ENCODE measurements at places on chromosomes 1 and 21.

DNA sequence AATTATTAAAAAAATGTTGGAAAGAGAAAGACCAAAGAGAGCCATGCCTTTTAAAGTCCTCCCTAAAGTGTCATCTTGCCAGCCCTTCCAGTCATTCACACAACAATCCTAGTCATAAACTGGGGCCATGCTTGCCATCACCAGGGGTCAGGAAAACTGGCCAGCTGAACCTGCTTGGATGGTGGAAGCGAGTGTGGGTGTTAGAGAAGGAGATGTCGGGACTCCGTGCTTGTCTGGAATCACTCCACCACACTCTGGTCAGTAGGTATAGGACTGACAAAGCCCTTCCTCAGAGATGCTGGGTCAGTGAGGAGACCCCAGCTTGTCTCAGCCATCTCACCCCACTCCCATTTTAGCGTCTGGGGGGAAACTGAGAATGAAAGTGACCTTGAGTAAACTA is 3.3 kb upstream of the HAPLN2 start:
- no peak for DNase-seq

GRCh38 chr1:199859491-199859933 is 168.0 kb upstream of the NR5A2 start:
- DNase-seq: peak; percentile 74

- DNase-seq: no peak
Observed at GRCh38 chr21:31926498-31926897, 53.7 kb downstream of the HUNK start.

DNA sequence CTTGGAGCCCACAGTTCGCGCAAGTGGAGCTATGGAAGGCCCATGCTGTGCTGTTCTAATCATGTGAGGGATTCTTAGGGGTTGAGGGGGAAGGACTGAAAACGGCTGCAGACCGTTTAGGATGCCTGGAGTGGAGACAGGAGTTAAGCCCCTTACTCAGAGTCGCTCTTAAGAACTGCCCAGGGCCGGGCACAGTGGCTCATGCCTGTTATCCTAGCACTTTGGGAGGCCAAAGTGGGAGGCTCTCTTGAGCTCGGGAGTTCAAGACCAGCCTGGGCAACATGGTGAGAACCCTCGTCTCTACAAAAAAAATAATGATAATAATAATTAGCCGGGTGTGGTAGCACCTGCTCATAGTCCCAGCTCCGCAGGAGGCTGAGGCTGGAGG is 1.1 kb downstream of the ZNF672 start:
- DNase-seq: no peak

DNA sequence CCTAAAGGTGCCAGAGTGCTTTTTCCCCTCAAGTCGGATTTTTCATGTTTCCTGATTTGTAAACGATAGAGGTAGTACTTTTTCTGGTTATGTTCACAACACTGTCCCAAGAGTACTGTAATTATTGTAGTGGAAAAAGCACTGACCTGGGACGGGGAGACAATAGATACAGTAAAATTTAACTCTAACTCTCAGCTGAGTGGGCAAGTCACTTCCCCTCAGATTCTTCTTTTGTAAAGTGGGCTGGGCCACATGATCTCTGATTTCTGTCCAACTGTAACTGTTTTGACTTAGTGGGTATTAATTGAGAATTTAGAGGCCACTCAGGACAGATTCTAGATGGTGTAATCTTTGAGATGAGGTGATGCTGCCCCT is 19.1 kb downstream of the MARCKSL1 start:
- DNase-seq: no peak

GRCh38 chr21:37145635-37146111 is 72.6 kb downstream of the TTC3 start:
- DNase-seq: no peak

- DNase-seq: no peak
Observed at GRCh38 chr21:34180407-34180806, 107.0 kb downstream of the MRPS6 start.

DNA sequence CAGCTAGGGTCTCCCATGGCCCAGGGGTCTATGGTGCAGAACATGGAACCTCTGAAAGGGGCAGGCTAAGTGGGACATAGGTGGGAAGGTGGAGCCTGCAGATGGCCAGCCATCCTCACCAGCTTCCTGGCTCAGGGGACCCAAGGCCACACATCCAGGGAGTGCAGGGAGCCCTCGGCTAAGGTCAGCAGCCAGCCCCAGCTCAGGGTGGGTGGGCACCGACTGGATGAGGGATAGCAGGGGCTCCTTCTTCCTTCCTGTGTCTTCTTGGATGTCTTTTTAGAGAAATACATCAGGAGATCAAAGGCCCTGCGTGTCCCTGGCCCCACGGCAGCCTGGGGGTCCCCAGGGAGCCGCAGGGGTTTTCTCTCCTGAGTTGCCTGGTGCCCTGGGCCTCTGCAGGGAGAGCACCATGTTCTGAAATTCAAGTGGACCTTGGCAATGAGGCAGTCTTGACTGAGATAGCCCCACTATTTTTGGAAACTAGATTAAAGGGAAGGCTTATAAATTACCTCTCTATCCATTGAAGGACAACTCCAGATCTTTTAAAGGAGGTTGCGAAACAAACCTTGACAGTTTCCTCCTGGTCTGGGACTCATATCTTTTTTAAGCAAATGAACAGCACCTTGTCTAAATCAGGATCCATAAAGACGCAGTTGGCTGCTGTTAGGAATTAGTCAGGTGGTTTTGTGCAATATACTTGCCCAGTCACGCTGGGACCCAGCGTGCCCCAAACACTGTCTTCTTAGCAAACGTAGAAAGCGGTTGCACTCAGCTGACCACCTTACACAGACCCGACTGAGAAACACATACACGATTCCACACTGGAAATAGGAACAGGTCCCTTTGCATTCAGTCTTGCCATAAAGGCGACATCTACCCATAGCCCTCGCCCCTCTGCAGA is 242.3 kb downstream of the TOMM20 start:
- no peak for DNase-seq

- DNase-seq: no peak
Observed at GRCh38 chr21:41678016-41678923, 88.6 kb downstream of the RIPK4 start.

DNA sequence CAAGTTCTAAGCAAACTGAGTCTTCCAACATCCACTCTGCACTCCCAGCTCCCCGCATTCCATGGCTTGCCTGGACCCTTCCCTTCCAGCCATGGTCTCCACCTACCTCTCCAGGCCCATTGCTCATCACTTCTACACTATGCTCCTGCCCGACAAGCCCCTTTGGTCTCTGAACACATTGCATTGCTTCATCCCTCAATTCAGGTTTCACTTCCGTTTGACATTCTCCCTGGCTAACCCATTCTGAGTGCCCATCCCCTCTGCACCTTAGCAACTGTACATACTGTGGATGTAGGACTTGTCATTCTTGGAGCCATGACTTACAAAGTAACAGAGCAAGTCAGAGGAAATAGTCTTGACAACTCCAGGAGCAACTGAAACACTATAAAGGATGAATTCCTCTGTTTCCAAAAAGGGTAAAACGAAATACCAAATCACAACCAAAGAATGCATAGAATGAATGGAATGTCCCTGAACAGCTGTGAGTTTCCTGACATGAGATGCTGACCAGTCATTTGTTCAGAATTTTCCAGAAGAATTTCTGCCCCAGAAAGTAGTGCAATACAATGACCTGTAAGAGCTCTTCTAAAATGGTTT is 66.7 kb downstream of the KCNJ6 start:
- DNase-seq: no peak

DNA sequence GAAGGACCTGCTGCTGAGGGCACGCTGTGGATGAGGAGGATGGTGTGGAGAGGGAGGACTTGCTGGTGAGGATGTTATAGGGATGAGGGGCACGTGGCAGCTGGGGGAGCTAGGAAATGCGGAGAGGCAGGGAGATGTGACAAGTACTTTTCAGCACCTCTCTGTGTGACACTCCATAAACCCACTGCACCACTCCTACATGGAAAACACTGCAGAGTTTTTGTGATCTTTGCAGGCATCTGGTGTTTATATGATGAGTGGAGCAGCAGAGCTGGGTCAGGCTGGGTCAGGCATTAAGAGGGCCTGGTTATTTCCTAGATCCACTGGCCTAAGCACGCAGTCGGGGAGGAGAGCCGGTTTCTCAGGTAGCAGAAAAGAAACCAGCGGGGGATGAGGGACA is 167.3 kb upstream of the COA6 start:
- no peak for DNase-seq

GRCh38 chr1:170426596-170426995 is 105.4 kb upstream of the GORAB start:
- DNase-seq: no peak

DNA sequence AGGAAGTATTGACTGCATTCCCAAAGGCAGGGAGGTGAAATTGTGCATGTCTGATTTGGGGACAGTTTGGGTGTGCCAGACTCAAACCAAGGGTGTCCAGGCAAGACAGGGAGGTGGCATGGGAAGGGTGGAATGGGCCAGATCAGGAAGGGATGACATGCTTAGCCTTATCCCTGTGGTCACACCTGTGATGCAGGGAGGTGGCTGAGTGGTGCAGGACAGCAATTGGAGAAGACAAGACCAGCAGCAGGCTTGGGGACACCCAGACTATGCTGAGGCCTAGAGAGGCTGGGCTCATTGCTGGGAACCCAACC is 4.0 kb downstream of the FOXO6 start:
- DNase-seq: no peak

DNA sequence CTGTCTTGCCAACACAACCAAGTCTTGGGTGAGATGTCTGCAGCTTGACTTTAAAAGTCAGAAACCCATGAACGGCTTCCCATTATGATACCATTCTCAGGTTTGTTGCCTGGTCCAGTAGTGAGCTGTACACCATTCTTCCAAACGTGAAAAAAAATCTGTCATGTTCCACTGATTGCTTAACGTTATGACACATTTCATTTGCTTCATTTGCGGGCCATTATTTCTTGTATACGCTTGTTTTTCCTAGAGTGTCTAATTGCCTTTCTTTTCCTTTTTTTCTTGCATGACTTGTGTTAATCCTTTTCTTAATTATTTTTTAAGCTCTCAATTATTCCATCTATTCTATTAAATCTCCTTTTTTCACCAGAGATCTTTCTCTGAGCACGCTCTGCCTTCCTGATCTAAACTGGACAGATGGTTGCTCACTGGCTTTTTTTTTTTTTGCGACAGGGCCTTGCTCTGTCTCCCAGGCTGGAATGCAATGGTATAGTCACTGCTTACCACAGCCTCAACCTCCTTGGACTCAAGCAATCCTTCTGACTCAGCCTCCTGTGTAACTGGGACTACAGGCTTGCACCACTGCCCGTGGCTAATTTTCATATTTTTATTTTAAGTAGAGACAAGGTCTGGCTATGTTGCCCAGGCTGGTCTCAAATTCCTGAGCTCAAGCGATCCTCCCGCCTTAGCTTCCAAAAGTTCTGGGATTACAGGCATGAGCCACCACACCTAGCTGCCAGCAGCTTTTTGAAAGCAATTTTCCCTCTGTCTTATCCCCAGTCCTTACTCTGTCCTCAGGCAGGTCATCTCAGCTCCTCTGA is 31.7 kb upstream of the CAMTA1 start:
- DNase-seq: no peak

DNA sequence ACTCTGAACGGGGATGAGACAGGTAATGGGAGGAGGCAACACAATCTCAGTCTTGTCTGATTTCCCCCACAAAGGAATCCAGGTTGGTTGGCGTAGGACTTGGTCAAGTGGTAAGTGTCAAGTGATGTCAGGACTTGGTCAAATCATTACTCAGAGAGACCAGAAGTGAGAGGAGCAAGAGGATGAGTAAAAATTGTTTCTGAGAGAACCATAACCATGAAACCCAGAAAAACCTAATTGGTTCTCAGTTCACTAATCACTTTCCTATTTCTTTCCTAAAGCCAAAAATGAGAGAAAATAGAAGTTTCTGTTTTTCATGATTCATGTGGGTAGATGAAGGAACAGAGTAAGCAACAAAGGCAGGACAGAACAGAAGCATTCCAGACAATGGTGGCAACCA is 5.0 kb downstream of the PHC2 start:
- no peak for DNase-seq

DNA sequence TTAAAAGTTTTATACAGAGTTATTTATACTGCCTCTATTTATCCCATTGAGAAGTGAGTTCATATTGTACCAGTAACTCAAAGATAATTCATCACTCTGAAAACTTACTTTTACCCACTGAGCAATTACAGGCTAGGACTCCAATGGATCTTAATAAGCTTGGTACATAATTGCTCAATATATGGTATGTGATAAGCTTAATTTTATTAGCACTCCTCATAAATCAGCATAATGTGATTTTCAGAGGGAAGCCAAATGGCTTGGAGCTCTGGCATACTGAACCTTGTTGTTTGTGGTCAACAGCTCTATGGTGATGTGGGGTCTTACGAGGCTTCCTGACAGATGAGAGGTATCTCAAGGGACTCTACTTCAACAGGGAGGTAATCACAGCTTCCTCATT is 26.3 kb downstream of the ADAM30 start:
- DNase-seq: no peak
